ENCODE measurements at places on chromosomes 6 and 20.

GRCh38 chr6:109374326-109374892, 7.9 kb downstream of the CD164 start:
- DNase-seq, result no peak

DNA sequence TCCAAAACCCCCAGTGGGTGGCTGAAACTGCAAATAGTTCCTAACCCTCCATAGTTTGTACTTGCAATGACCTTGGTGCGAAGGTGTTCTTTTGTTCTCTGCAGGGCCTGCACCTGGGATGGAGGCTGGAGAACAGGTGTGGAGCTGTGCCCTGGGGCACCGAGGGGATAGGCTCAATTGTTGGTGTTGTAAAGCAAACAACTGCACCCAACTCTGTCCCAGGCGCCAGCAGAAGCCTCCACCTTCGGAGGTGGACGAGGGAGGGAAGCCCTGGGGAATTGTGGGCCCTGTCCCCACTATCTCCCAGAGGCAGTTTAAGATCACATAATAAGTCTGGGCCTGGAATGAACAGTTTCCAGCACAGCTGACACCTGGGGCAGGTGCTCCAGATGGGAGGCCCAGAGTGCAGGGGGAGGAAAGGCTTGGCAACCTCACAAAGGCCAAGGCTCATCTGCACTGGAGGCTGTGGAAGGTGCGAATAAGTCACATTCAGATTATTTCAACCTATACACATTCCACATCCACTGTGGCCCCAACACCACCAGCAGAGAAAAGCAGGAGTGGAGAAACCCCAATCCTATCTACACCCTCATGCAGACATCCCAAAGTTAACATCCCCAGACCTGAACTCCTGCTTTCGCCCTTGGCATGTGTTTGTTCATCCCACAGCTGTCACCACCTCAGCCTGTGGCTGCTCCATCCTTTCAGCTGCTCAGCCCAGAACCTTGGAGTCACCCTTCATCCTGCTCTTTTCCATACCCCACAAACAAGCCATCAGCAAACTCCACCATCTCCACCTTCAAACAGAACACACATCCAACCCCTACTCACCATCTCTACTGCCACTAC, 12.3 kb upstream of the CBFA2T2 start:
- no peak for DNase-seq

DNA sequence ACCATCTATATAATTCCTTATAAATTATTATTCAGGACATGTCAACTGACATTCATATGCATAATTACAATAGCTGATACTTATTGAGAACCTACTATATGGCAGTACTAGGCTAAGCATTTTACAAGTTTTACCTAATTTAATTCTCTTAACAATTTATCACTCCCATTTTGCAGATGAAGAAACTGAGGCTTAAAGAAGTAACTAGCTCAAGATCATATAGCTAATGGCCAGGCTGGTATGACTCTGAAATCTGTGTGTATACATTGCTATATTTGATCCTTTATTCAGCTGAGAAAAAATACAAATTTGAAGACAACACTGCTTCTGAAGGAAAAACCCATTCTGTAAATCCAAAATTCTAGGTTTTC, 85.0 kb downstream of the CRYBG1 start:
- no peak for DNase-seq

- DNase-seq, result no peak
These were observed 22.4 kb upstream of the TGM2 start for GRCh38 chr20:38187517-38187916.

- DNase-seq, result no peak
These were observed 8.8 kb downstream of the GNL1 start for GRCh38 chr6:30547454-30547853.

DNA sequence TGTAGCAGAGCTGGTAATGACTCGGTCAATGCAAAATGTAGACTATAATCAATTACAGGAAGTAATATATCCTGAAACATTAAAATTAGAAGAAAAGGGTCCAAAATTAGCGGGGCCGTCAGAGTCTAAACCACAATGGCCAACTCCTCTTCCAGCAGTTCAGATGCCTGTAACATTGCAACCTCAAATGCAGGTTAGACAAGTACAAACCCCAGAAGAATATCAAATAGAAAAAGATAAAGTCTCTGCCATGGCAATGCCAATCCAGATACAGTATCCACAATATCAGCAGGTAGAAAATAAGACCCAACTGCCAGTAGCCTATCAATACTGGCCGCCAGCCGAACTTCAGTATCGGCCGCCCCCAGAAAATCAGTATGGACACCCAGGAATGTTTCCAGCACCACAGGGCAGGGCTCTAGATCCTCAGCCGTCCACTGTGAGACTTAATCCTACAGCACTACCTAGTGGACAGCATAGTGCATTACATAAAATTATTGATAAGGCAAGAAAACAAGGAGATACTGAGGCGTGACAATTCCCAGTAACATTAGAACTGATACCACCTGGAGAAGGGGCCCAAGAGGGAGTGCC, 158.4 kb downstream of the GPX5 start:
- no peak for DNase-seq

DNA sequence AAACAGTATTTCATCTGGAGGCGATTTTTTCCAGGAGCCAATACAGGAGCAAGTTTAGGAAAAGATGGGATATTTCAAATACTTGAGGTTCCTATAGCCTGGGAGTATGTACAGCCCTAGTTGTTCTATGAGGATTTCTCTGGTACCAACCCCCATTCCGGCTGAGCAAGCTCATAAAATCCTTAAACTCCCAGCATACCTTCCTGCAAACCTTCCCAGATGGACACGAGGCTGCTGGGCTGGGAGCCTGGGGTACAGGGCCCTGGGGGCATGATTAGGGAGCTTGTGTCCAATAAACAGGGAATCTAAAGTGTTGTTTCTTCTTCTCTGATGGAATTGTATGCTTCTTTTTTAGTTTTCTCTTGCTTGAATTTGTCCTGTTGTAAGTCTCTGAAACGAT, 1.5 kb downstream of the PRRC2A start:
- DNase-seq, result no peak

- no peak for DNase-seq
These were observed 8.0 kb upstream of the SLC17A3 start for GRCh38 chr6:25882051-25882496.

GRCh38 chr6:78909391-78909790, 42.0 kb downstream of the IRAK1BP1 start:
- DNase-seq, result no peak

DNA sequence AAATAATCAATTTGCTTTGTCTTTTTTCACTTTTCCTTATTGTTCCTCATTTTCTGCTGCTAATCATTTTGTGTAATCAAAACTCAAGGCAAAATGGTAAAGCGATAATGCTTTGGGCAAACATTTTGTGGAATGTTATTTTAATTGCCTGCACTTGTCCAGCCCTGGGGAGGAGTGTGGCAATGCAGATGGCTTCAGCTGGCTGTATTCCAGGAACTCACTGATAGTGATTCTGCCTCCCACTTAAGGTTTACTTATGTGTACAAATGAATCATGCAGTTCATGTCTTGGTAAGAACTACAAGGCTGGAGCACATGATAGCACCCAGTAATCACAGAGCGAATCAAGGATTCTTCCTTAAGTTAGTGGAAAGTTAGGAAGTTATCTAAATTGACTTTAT, 107.8 kb downstream of the COL19A1 start:
- no peak for DNase-seq

DNA sequence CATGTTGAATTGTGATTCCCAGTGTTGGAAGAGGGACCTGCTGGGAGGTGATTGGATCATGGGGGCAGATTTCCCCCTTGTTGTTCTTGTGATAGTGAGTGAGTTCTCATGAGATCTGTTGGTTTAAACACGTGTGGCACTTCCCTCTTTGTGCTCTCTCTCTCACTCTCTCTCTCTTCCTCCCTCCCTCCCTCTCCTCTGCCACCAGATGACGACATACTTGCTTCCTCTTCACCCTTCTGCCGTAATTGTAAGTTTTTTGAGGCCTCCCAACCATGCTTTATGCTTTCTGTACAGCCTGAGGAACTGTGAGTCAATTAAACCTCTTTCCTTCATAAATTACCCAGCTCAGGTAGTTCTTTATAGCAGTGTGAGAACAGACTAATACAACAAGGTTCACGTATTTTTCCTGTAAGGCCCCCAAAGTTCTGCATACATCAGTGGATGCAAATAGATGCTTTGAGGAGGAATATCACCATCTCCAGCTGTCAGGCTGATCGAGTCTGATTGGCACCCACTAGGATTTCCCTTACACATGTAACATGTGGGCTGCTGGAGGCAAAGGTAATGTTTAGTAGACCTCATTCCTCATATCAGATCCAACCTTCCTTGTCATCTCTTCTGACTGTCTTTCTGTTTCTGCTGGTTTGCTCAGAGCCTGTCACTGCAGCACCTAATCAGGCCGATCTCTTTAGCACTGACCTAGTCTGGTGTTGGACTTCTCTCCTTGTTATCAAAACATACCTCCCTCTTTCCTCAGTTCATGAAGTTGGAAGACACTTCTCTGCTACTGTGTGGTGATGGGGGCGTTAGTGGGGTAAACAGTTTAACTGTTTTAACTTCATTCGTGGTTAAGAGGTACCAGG, 54.3 kb upstream of the BACH2 start:
- DNase-seq, result no peak

GRCh38 chr20:15359056-15359455, 1021.6 kb upstream of the FLRT3 start:
- no peak for DNase-seq

- DNase-seq, result no peak
These were observed 1.3 kb downstream of the KPNA5 start for GRCh38 chr6:116682334-116682712.

DNA sequence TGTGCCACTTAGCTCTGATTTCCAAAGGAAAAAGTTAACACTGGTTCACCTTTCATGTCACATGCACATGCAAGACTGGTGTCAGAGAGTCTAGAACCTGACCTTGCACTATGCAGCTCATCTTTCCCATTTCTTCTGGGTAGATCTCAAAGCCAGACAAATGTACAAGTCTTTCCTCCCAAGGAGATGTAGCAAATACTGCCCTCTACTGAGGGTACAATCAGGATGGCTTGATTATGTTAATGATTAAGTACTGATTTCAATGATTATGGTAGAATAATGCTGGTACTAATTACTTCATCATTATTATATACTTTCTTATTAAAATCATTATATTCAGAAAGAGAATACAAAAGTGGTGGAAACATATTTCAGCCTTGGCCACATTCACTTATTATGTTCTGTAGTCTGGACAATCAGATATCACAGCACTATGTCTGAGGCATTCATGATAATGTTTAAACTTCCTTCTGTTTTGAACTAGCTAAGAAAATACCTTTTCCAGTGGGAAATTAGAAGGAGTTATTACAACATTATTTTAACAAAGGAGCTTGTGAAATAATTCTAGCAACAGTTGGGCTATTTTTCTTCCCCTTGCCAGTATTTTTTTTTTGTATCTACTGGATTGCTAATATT, 68.5 kb upstream of the FOXO3 start:
- DNase-seq, result no peak

DNA sequence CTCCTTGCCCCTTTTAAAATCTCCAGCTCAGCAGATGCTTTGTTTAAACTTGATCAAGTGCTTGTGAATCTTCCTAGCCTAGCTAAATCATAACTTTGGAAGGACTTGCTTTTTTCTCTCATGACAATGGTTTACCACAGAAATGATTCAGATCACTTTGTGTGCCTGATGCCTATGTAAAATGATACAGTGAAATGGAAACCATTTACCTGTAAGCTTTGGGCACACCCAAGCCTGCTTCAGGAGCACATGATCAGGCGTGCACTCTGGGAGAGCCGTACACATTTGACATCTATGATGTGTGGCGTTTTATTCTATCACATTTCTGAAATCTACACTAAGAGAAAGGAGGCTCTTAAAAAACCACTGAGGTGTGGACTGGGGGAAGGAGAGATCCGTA, 41.1 kb downstream of the PTPN1 start:
- DNase-seq, result no peak
